ENCODE measurements at places on chromosomes 2 and 18.

- DNase-seq, result peak; percentile 45
Observed at GRCh38 chr2:44833171-44834069, 108.1 kb upstream of the SIX3 start.

- DNase-seq, result no peak
Observed at GRCh38 chr2:231139796-231140195, 15.0 kb upstream of the HTR2B start.

- DNase-seq, result no peak
Observed at GRCh38 chr18:68893354-68893753, 95.5 kb downstream of the CCDC102B start.

DNA sequence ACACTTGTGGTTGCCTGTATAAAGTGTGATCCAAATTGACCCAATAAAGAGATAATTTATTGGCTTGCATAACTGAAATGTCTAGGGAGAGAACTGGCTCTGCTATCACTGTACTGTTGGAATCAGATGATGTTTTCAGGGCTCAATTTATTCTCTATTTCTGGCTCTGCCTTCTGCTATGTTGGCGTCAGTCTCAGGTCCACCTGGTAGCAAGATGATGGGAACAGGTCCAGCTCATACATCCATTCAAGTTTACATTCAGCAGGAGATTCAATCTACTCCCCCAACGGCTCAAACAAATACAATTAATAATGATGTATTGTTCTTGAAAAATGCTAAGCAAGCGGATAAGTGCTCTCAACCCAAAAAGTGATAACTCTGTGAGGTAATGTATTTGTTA is 297.7 kb upstream of the SYT4 start:
- DNase-seq, result no peak

DNA sequence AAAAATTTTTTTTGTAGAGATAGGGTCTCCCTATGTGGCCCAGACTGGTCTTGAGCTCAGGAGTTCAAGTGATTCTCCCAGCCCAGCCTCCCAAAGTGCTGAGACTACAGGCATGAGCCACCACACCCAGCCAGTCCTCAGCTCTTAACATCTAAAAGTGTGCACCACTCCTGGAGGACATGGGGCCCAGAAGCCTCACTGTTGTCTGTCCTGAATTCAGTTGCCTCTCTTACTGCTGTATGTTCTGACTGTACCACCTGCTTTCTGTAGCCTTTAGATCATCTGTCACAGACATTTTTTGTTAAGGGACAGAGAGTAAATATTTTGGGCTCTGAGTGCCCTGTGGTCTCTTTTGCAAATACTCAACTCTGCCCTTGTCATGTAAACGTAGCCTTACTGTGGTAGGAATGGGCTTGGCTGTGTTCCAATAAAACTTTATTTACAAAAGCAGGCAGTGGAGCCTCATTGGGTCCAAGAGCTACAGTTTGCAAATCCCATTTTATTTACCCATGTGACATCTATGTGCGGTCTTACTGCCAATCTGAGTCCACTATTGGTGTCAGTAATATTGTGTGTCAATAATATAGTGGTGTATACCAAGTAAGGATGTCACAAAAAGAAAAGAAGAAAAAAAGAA is 38.1 kb downstream of the TMEM37 start:
- no peak for DNase-seq

- no peak for DNase-seq
Observed at GRCh38 chr18:58515175-58515775, 113.6 kb downstream of the ALPK2 start.

GRCh38 chr2:15708161-15708560 is 116.5 kb downstream of the DDX1 start:
- DNase-seq, result no peak

GRCh38 chr2:86302320-86302719 is 35.1 kb downstream of the REEP1 start:
- no peak for DNase-seq

DNA sequence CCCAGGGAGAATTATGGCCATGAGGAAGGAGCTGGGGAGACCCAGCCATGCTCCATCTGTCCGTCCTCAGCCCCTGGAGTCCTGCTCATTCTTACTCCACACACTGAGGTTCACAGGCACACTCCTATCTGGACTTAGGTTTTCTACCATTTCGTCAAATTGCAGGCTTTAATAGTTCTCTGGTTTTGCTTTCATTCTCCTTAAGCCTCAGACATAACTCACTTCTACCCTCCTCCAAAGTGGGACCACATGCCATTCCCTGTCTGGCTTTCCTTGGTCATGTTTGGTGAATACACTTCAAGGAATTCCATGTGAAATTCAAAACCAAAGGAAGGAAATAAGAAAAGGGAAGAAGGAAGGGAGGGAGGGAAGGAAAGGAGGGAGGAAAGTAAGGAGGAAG is 115.7 kb downstream of the CMPK2 start:
- DNase-seq, result no peak

Measured in GM13977 (cell line).